ENCODE measurements at places on chromosomes 2 and 18.

DNA sequence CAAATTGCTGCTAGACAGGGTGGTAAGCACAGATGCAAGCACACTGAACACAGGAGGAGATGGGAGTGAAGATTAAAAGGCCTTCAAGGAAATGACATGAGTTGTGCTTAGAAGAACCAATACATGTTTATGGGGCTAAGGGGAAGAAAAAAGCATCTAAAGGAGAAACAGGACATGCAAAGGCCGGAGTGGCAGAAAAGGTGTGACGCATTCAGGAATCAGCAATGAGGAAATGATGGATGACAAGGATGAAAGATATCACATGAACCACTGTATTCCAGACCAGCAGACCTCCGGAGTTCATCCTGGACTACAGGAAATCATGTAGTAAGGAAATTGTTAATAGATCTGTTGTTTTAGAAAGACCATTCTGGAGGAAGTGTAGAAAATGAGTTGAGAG lies 42.8 kb downstream of the PPP4R1 start:
- DNase-seq = no peak

DNA sequence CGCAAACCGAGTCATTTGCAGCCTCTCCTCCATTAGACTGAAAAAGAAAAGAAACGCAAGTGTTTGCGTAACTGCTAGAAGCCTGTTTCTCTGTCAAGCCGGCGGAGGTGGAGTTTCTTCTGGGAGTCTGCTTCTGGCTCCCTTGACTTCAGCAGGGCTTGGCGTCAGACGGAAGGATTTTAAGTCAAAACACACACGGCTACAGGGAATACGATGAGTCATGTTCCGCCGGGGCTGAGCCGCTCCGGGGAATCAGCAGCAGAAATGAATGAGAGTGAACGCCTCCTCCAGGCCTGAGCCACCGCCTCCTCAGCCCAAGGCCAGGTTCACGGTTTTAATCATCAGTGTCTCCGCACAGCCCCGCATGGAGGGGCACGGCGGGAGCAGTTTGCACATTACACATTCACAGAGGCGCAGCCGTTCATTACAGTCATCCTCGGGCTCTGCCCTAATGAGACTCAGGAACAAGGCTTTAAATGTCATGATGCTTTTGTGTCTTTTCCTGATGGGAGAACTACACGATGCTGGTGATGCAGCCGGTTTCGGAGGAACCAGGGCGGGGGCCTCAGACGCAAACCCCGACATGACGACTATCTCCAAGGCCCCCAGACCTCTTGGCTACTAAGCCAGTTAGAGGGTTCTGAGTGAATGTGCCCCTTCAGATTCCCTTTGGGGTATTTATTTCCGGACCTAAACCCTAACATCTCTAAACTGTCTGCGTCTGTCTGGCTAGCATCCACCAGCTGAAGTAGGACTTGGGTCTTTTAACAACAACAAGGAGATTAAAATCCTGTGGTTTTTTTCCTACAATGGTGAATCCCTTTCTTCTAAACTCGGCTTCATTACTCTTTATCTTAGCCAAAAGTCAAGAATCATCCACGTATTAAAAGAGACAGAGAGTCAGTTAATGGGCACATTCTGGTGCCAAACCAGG lies 11.1 kb upstream of the SCG2 start:
- no peak for DNase-seq

DNA sequence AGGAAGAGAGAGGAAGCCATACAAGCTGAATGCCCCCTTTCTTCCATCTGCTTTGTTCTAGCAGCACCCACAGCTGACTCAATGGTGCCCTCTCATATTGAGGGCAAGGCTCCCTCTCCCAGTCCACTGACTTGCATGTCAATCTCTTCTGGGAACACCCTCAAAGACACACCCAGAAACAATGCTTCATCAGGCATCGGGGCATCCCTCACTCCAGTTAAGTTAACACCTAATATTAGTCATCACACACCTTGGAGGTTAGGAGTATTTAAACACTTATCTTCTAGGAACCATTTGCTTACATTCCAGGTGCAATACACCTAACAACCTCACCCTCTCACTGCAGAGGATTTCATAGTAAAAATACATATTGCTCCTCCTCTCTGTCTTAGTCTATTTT lies 993.5 kb upstream of the DDX18 start:
- DNase-seq = no peak

GRCh38 chr2:105943977-105944376 lies 199.3 kb downstream of the NCK2 start:
- DNase-seq = no peak

- no peak for DNase-seq
Observed at GRCh38 chr2:68319398-68320117, at the start of gene CNRIP1. Gene CNRIP1 (minus strand): TSS chr2:68319949. CDS start chr2:68319400, 549 bp downstream.

GRCh38 chr2:241799522-241800197 lies 9.3 kb upstream of the NEU4 start:
- DNase-seq = no peak

DNA sequence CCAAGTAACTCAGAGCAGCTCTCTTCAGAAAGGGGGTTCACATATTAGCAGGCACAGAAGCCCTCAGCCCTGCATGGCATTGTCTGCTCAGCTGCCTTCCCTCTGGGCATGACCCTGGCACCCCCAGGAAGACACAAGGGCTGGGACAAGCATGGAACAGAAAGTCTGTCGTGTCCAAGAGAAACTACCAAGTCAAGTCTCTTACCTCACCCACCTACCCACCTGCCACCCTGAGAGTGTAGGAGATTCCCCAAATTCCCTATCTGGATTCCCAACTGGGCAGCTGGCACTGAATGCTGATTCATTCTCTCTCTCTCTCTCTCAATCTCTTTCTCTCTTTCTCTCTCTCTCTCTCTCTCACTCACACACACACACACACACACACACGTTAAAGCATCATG lies 21.6 kb downstream of the SMAD7 start:
- DNase-seq = no peak

DNA sequence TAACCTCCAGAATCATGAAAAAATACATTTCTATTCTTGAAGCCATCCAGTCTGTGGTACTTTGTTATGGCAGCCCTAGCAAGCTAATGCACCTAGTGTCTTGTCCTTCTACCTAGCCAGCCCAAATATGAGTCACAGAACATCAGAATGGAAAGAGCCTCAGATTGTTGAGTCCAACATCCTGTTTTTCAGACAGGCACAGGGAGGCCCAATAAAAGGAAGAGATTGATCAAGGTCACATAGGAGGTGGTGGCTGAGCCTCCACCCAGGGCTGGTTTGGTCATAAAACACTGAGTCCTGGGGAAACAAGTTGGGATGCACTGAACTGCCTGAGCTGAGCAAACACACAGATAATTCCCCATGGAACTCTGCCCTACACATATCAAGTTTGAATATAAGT lies 195.5 kb downstream of the TTC32 start:
- DNase-seq = no peak

- no peak for DNase-seq
Observed at GRCh38 chr2:229665158-229665557, 49.2 kb downstream of the DNER start.

- DNase-seq = no peak
Observed at GRCh38 chr2:237301595-237301994, 112.4 kb downstream of the COL6A3 start.

DNA sequence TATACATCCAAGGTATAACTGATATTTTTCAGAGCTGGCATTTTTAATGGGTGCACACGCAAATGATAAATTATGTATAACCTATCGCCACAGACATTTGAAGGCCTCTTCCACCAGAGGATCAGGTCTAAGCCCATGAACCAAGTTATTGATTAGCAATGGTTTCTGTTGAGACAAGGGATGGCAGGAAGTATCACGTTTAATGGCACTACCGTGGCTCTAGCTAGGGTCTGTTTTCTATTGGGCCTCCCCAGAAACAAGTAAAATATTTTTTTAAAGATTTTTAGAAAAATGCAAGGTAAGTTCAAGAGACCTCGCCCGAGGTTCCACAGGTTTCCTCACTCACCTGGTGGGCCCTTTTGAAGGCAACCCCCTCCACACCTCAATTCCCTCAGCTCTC lies 667 bp downstream of the GFPT1 start:
- no peak for DNase-seq

DNA sequence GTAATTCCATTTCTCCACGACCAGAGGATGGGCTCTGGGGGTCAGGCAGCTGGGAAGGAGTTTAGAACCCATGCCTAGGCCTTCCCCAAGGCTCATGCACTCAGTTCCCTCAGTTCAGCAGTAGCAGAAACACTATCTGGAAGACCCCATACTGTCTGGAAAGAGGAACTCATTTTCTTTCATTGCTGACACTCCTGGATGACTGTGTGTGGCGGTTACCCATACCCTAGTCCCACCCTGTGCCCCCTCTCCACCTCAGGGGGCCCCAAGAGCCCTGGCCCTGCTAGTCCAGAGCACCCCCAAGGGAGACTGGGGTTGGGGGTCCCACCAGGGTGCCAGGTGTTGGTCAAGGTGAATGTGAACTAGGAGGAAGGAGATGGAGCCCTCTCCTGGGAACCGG lies 29.5 kb downstream of the TPRKB start:
- no peak for DNase-seq

DNA sequence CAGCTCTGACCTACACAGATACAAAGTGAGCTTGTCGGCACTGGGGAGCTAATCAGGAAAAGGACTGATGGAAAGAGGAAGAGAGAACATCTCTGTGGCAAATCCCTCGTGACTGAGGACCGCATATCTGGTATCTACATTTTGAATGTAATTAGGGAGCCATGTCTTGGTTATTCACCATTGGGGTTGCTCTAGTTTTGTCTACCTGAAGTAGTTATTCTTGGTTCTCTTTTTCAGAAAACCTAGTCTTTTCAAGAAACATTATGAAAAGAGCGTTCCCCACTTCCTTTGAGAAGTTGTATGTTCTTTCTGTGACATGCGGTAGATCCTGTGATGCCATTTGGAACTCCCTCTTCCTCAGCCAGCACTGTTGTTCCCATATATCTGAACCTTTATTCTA lies 104.4 kb downstream of the DOCK10 start:
- no peak for DNase-seq

DNA sequence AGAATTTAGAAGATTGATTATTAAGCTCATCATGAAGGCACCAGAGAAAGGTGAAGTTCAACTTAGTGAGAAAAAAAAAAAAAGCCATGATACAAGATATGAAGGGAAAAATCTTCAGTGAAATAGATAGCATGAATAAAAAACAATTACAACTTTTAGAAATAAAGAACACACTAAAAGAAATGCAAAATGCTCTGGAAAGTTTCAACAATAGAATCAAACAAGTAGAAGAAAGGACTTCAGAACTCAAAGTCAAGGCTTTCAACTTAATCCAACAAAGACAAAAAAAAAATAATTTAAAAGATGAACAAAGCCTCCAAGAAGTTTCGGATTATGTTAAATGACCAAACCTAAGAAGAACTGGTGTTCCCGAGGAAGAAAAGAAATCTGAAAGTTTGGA lies 105.5 kb downstream of the GRB14 start:
- DNase-seq = no peak

DNA sequence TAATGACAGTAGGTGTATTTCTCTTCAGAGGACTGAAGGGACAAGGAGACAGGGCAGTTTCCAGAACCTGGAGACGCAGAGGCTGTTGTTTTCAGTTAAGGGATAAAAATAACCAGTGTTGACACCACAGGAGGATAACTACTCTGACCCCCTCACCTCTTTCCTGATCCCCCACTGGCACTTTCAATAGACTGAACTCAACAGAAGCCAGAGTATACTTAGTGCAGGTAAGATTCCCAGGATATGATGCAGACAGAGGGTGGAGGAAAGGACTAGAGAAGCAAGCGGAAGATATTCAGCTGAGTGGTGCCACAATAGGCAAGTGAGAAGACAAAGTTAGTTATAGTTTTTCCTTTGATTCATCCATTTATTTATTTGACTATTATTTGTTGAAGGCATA lies 19.8 kb downstream of the DHRS9 start:
- no peak for DNase-seq

DNA sequence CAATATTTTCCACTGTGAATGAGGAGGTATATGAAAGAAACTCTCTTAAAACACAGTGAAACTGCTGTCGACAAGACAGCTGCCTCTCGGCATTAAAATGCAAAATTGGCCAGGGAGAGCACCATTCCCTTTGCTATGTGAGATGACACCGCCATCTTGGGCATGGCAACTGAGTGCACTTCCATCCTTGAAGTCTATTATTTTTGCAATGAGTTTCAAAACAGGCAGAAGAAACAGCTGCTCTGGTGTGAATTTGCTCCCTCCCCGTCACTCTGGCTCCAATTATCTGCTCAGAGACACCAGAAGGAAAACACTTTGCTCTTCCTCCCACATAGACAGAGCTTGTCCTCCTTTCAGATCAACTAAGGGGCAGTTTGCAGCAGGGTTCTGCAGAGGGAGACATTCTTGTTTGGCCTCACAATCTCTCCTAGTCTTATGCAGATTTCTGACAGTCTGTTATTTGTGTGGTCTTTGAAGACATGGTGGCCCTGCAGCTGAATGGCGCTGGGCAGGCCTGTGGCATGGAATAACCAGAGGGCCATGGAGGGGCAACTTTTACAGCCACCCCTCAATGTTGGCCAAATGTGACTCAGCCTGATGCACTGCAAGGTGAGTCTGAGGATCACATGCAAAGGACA lies 48.6 kb upstream of the SEC11C start:
- DNase-seq = no peak

GRCh38 chr2:20962939-20963557 lies 80.8 kb downstream of the APOB start:
- peak; percentile 36 for DNase-seq

DNA sequence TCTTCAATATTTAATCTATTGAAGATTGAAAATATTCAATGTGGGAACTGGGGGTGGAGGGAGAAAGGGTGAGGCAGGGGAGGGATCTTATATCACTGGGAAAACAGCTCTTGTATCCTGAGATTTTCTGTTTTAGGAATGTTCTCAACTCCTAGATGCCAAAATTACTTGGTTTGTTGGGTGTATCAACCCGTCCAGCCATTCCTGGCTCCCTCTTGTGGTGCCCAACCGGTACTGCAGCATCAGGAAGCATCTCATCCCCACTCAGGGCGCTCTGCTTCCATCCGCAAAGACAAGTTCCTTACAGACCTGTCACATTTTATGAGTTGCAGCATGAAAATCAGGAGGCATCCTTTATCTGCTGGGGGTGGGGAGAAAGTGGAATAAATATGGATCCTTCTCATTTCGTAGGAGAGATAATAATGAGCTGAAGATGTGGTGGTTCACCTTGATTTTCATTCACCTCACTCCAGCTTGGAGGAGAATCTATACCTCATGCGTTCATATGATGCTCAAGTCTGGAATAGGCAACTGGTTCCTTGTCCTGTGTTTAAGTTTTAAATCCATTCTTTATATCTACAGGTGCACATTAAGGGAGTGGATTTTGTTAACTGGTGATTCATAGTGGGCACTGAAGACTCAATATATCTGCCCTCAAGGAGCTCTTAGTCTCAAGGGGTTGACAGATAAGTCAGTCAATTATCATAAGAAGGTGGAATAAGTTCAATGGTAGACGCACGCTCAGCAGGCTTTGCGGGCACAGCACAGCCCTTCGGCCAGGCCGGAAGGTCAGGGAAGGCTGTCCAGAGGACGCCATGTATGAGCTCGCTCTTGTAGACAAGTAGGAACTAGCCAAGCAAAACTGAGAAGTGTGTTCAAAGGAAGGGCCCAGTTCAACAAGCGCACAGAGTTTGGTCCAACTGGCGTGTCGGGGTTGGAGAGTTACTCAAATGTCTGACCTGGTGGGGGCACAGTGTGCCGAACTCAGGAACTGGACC lies 127.3 kb downstream of the RNF144A start:
- peak; percentile 54 for DNase-seq

GRCh38 chr2:217616936-217617335 lies 385.9 kb downstream of the TNS1 start:
- DNase-seq = no peak
